ENCODE measurements at places on chromosomes 5 and 9. TPM values are rescaled to one million over a fixed set of nuclear protein-coding genes. Genes with fewer than 3 reads are reported as not detected.

SPAG8 gene
- total RNA-seq = 0.48 TPM

FAM169A gene
- under 0.01 TPM for total RNA-seq

TRAF1 gene
- total RNA-seq = 0.64 TPM

RNF180 gene
- total RNA-seq = 2.6 TPM

FLT4 gene
- 1.9 TPM for total RNA-seq
